ENCODE measurements at places on chromosomes 2 and 18. TPM values are rescaled to one million over a fixed set of nuclear protein-coding genes. Genes with fewer than 3 reads are reported as not detected.

DNA sequence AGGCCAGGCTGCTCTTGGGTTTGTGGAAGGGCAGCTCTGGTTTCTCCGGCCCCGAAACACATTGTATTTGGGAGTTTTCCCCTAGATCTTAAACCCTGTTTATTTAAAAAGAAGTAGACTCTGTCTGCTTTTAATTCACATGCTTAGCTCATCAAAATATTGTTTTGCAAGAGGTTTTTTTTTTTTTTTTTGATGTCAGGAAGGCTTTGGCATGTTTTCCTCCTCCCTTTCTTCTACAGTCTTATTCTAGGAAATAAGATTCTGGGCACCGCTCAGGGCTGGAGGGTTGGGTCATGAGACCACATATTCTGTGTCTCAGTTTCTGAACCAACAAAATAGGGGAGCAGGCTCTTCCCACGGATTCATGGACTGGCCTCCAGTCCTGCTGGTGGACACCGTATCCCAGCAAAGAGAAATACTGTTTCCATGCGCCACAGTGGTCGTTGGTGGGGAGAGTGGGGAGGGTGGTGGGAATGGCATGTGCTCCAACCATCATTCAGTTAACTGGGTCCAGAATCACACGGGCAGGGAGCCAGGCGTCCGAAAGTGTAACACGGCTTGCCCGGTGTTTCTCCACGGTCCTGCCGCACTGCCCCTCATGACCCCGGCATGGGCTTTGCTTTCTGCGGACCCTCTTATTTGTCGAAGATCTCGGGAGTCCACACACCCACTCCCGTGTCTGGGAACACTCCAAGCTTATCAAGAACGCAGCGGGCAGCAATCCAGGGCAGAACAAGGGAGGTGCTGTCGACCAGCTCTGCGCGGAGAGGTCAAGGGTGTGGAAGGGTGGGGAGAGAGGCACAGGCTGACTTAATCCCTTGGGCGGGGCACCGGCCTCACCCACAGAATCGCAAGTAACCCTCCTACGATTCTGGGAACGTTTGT, 176.7 kb downstream of the GLI2 start:
- no peak for DNase-seq

DNA sequence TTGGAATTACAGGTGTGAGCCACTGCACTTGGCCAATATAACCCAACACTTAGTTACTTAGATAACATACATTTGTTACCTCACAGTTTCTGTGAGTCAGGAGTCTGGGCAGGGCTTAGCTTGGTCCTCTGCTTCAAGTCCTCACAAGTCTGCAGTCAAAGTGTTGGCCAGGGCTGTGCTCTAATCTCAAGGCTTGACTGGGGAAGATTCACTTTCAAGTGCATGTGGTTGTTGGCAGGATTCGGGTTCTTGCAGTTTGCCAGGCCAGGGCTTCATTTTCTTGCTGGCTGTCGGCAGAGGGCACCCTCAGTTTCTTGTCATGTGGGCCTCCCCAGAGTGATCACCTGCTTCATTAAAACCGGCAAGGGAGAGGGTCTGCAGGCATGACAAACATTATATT, 103.7 kb downstream of the SLC4A3 start:
- DNase-seq, result no peak

DNA sequence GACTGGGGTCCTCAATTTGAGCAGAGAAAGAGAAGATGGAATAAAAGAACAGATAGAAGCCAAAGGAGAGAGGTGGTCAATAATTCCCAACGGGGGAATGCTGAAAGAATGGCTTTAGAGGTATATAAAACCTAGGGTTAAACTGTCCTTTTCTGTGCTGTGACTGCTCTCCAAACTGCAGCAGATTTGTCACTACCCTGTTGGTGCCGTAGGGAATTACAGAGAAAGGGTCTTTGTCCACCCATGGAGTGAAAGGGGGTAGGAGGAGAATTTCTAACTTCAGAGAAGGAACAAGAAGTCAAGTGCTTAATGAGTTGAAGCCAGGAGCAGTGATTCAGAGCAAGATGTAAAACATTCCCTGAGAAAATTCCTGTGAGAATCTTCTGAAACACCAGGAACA, 486.5 kb downstream of the NUP35 start:
- DNase-seq, result no peak

GRCh38 chr2:41832218-41832617, 215.6 kb upstream of the PKDCC start:
- DNase-seq, result no peak

DNA sequence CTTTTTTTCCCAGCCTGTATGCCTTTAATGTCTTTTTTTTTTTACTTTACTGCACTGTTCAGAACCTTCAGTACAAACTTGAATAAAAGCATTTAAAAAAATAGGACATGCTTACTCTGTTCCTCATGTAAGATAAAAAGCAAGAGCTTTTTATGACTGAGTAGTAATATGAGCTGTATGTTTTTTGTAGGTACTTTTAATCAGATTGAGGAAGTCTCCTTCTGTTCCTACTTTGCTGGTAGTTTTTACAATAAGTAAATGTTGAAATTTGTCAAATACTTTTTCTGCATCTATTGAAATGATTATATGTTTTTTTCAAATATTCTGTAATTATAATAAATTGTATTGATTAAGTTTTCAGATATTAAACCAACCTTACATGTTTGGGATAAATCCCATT, 189.8 kb downstream of the FAM210A start:
- DNase-seq, result no peak

DNA sequence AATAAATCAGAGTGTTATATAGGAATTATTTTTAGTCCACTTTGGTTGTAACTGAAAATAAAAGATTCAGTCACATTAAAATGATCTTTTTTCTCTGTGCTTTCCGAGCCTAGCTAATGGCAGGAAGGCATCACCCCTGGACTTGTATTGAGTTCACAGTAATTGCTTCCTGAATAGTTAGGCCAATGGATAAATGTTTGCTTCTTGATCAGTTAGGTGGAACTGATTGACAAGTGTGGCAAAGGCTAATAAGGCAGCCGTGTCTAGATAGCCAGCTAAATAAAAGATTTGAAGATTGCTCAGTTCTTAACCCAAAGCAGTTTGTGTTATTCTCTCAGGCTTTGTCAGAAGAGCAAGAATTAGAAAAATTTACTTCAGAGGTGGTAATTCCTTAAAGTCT, 20.8 kb downstream of the FAM171B start:
- no peak for DNase-seq

GRCh38 chr18:46152436-46152807, 48.2 kb downstream of the HAUS1 start:
- DNase-seq, result no peak

DNA sequence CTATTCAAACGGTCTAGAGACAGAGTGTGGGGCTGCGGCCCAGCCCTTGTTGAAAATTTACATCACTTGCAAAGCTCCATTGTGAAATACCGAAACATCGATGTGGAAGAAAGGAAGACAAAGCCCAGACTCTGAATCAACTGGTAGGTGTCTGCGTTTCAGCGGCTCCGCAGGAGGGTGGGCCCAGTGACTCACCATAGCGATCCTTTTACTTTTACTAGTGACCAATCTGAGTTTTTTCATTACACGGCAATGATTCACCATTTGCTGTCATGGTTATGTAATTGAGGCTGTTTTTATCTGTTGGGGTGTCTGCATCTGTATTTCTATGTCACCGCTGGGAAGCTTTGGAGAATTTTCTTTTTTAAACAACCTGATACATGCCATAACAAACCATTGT, 66.6 kb upstream of the ODC1 start:
- no peak for DNase-seq

DNA sequence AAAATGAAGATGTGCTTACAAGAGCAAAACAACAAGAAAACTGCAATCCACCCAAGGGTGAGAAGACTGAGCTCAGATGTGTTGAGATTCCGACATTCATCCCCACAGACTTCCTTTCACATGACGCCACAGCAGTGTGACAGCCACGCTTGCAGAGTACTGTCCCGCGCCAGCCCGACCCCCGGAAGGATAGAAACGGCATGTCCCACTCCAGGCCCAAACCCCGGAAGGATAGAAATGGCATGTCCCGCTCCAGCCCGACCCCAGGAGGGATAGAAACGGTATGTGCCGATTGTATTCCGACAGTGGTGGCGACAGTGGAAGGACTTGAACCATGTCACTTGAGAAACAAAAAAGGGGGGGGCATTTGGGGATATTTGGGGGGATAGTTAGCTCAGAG, 119.1 kb upstream of the PXDN start:
- DNase-seq, result no peak

DNA sequence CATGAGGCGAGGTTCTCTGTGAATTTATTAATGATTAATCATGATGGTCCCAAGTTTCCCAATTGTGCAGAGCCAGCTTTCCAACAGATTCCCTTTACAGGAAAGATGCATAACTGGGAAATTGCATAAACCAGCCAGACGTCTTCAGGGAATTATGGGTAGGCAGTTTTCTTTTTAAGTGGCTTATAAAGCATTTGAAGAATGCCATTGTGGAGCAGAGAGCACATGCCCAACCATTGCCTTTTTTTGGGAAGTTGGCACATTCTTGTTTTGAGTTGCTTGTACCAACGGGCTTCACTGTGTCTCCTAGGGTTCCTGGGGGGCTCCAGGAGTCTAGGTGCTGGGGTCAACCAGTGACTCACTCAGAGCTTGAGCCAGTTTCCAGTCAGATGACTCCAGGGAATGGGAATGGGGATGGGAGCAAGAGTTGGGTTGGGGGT, 231.7 kb upstream of the FOSL2 start:
- no peak for DNase-seq

- peak; percentile 34 for DNase-seq
Measured at GRCh38 chr2:223944166-223944702, 901 bp downstream of the WDFY1 start.

- DNase-seq, result no peak
Measured at GRCh38 chr2:392181-392925, 104.5 kb upstream of the ALKAL2 start.

DNA sequence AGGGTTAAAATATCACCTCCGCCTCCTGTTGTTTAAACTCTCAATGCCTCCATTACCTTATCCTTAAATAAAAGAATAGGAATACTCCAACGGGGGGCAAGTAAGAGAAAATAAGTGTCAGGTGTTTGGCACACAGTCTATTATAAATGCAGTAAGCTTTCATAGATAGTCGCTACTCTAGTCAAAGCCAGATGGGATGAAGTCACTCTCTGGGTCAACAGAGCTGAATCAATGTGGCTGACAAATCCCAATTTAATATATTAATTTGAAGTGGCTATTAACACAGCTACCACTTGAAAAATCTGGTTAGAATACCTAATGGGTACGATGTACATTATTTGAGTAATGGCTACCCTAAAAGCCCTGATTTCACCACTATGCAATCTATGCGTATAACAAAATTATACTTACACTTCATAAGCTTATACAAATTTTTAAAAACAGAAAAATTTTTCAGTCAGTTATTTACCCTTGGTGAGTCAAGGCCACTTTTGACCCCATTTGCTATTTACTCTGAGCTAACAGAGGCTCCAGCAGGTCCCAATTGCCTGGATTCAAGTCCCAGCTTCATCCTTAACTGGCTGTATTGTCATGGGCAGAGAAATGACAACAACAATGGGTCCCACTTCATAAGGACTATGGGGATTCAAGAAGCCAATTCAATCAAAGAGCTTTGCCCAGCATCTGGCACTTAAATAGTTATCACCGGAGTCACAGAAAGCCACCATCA, 167.5 kb upstream of the PID1 start:
- DNase-seq, result no peak

GRCh38 chr2:239247401-239248245, 153.2 kb downstream of the HDAC4 start:
- DNase-seq, result peak; percentile 68

- no peak for DNase-seq
Measured at GRCh38 chr2:113920996-113921395, 31.1 kb downstream of the ACTR3 start.

GRCh38 chr2:206556357-206556949, 85.8 kb upstream of the FAM237A start:
- peak; percentile 17 for DNase-seq

- no peak for DNase-seq
Measured at GRCh38 chr2:96775160-96775559, 14.5 kb downstream of the CNNM4 start.

DNA sequence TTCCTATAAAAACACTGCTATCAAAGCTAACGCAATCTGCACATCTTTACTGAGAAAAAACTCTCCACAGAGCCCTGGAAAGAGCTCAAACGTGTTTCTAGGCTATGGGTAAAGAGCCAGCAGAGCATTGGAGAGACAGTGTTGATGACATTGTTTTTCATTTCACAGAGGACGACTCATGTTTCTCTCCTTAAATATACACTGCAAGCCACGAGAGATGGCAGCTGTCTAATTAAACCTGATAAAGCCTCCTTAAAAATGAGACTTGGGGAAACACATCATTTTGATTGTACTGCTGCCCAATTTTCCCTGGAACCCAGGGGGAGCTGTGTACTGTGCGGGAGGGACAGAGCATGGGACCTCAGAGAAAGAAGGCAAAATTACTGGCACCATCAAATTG, 294.3 kb upstream of the SETBP1 start:
- DNase-seq, result no peak

- no peak for DNase-seq
Measured at GRCh38 chr2:60840880-60841279, 40.5 kb upstream of the REL start.

GRCh38 chr18:36697905-36698304, 130.9 kb downstream of the TPGS2 start:
- DNase-seq, result no peak

DNA sequence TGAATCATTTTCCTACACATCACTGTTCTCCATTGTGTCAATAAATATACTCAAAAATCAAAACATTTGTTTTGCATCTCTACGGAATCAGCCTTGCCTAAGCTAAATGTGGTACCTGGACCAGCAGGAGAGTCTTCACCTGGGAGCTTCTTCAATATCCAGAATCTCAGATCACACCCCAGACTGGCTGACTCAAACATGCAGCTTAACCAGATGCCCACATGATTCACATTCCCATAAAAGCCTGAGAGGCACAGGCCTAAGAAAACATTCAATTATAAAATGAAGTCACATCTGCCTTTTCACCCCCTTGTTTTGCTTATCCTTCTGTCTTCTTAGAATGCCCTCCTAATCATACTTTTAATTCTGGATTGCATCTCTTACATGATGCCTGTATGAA, 1045.5 kb upstream of the NXPH2 start:
- no peak for DNase-seq

DSG2 gene
- polyA plus RNA-seq, result 55.9 TPM

MRPS9 gene
- 59.9 TPM for polyA plus RNA-seq

ACTR2 gene
- polyA plus RNA-seq, result 210 TPM

DPYSL5 gene
- polyA plus RNA-seq, result 6.8 TPM

DDX18 gene
- polyA plus RNA-seq, result 90.0 TPM

SERPINB4 gene
- polyA plus RNA-seq, result not detected

Data from left kidney (tissue), 8 donors.